ENCODE measurements at places on chromosomes 5 and 9.

DNA sequence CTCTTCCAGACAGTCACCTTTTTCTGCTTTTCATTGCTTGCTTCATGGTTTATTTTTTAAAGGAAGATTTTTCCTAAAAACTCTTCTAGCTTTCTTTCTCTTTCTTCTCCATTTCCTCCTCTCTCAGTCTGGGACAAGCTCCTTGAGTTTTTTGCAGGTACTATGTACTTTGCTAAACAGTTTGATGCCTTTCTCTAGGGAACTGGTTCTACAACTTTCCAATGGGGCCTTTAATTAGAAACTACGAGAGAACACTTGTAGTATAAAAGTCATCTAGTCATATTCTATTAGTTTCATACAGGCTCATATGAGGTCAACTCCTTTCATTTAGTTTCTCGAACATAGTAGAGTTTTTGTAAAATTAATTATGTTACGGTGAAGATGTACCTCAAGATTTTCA is 189.6 kb downstream of the DOCK8 start:
- DNase-seq, result no peak

- DNase-seq, result no peak
These were observed 48.1 kb downstream of the CFAP90 start for GRCh38 chr5:7802855-7803254.

DNA sequence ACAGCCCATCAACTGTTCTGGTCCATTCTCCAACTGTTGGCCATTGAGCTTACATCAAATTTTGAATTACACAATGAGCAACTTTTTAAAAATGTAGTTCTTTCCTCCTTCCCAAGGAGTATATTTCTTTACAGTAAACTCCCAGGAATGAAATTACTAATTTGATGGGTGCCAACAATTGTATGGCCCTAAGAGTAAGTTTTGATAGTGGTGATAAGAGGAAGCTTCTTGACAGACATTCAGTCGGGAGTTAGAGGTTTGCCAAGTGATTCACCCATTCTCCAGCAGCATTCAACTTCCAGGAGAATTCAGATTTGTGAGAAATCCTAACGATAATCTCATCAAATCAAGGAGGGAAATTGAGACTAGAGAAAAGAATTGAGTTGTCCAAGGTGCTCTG is 579.9 kb downstream of the ACTL7B start:
- no peak for DNase-seq

DNA sequence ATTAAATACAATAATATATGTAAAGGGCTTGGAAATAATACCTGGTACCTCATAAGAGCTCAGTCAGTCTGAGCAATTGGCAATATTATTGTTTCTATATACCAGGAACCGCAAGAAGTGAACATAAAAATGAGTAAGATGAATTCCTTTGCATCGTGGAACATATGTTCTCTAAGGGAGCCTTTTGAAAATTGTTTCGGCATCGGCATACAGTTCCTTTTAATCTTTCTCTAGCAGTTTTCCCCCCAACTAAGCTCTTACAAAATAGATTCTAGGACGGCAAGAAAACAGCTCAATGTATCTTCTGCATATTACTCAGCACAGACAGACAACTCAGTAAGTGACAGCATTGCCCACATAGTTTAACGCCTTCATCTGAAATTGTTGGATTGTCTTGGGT is 426.6 kb upstream of the WWC1 start:
- no peak for DNase-seq

DNA sequence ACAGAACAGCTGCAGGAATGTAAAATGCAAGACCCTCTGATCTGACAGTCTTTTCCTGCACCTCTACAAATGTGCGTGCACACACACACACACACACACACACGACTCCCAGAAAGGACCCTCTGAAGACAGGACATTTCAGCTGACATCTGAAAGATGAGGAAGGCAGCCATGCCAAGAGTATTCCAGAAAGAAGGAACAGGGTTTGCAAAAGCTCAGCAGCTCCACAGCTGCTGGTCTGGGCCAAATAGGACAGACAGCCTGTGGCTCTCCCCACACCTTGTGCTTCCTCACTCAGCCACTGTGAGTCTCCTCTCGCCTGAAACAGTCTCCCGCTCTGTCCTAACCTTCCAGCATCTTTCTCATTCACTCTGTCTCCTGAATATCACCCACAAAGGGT is 189.0 kb downstream of the PALM2AKAP2 start:
- no peak for DNase-seq

DNA sequence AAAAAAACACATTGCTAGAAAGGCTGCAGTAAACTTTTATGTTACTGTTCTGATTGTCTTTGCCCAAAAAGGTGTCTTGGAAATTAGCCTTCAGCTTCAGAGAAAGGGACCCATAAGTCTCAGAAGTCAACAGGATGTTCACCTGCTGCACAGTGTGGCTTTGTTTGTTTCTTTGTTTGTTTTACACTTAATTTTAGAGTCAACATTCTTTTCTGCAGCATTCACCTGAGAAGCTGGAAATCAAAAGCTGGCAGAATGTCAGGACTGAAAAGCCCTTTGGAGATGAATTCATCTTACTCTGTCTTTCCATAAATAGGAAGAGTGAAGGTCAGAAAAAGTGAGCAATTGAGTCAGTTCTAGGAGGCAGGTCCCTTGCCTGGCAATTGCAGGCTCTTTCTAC is 170.0 kb downstream of the PAPPA start:
- DNase-seq, result no peak

- no peak for DNase-seq
These were observed 244.7 kb downstream of the NPR3 start for GRCh38 chr5:32955814-32956213.

- no peak for DNase-seq
These were observed 125.2 kb downstream of the EDIL3 start for GRCh38 chr5:84259283-84260045.

- DNase-seq, result no peak
These were observed 10.2 kb downstream of the SLC6A18 start for GRCh38 chr5:1235379-1235778.

DNA sequence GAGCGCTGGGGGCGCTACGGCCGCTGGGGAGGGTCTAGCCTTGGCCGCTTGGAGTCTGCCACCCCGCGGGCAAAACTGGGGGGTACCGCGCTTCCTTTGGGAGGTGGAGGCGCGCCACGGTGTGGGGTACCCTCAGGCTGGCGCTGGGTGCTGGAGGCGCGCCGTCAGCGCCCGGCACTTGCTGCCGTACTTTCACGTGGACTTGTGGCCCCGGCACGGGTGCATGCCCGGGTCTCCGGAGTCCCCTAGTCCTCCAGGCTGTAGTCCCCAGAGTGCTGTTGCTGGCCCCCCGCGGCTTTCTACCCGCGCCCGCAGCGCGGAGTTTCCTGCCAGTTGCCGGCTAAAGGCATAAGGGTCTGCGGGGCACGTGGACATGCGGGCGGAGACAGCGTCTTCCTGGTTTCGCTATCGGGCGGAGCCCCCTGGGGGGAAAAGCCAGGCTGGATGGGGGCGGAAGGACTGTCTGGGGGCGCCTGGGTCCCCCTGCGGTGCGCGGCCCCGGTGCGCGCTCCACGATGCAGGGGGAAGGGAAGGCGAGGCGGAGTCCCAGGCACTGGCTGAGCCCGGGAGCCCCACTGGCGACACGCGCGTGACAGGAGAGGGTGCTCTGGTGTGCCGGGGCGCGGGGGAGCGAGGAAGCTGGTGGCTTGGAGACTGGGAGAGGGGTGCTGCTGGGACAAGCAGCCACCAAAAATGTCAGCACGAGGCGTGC is 666 bp downstream of the PPARGC1B start:
- DNase-seq, result no peak

GRCh38 chr5:128850049-128850448 is 115.2 kb upstream of the SLC27A6 start:
- DNase-seq, result no peak

DNA sequence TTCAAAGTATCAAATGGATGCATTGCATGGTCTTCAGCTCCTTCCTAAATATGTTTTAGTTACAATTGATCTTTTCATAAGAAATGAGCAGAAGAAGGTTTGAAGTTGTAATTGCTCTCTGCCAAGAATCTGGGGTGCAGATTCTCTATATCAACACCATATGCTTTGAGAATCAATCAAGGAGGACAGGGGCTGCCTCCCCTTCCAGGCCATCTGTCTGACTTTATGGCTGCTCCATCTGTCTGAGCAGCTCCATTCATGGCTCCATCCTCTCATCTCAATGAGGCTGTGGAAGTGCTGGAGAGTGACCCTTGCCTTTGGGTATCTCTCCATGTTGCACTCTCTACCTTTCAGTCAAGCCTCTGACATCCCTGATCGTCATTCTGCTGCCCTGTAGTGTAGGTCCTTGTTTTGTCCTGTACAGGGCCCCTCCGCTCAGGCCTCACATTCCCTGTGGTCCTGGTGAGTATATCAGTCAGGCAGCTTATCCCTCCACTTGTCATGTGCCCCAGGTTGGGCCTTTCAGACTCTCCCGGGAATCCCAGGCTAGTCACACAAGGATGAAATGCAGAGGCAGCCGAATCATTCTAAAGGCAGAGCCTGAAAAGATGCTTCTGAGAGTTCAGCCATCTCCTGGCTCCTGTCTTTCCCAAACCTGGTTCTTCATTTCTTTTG is 14.0 kb upstream of the SV2C start:
- no peak for DNase-seq

GRCh38 chr9:92160786-92161185 is 45.6 kb upstream of the SPTLC1 start:
- DNase-seq, result no peak

- no peak for DNase-seq
These were observed 721.3 kb upstream of the SEMA6A start for GRCh38 chr5:117295941-117296340.

DNA sequence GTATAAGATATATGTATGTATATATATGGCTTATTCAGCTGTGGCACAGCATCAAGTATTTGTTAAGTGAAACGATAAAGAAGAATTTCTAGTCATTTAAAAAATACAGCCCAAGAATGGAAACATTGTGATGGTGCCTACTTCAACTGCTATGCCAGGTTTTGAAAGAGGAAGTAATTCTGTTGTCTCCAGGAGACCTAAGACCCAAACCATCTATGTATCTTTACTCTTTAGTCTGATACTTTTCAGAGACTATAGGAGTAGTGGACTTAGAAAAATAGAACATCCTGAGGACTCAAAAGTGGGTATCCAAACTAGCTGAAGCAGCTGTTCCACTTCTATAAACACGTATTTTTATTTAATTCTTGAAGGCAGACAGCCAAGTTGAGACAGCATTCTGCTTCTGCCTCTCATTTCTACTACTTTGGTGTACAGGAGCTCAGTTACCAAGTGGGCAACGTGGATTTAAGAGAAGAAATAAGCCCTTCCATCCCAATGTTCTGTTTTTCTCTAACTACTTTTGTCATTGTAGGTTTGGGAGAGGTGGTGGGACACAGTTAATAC is 110.7 kb downstream of the RPS23 start:
- DNase-seq, result no peak

DNA sequence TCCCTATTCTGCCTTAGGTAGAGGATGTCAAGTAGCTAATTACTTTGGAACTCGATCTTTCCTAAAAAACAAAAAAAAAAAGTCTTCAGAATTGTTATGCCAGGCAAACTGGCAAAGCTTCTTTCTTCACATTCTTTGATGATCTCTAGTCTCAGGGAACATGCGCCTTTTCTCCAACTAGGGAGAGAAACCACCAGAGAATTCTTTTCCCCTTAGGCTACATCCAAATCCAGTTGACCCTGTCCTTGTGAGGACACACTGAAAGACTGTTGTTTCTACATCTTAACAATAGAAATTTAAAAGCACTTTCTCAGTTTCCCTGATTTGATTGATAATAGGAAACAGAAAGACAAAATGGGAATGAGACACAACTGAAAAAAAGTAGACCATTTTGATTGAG is 94.7 kb upstream of the ITGA2 start:
- DNase-seq, result no peak

- no peak for DNase-seq
These were observed 11.5 kb upstream of the FAM120AOS start for GRCh38 chr9:93464876-93465275.

DNA sequence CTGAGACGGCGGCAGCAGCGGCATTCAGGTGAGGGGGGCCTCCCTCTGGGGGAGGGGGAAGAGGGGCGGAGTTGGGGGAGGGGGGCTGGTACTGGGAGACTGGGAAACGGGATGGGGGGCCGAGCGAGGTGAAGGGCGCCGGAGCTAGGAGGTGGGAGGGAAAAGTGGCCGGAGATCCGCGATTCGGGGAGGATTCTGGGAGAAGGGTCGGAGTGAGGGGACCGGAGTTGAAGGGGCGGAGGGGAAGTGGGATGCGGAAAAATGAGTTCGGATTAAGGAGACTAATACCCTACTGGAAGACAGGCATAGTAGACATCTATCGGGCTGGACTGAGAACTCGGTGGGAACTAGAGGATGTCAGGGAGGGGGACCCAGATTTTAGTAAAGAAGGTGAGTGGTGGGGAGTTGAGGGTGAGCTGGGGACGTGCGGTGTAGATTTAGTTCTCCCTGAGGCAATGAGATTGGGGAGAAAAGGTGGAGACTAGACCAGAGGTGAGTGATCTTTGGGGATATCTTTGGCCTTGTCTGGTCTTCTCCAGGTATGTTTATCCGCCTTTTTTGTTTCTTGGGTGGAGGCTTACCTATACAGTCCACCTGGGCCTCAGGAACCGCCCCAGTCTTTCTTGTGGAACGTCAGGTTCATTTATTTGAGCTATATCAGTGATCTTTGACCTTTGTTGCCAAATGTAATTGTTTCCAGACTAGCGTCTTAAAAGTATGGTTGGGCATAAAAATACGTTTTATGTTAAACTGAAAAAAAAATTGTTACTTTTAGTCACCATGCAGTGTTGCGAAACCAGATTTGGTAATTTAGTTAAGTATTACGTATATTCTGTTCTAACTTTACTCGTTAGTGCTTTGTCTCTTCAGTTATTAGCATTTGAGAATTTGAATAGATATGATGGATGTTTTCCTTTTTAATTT is 632 bp downstream of the UBAP1 start:
- no peak for DNase-seq

GRCh38 chr5:31898036-31898632 is 259.2 kb downstream of the PDZD2 start:
- DNase-seq, result no peak

- DNase-seq, result no peak
These were observed 22.3 kb downstream of the NTNG2 start for GRCh38 chr9:132184124-132184523.

DNA sequence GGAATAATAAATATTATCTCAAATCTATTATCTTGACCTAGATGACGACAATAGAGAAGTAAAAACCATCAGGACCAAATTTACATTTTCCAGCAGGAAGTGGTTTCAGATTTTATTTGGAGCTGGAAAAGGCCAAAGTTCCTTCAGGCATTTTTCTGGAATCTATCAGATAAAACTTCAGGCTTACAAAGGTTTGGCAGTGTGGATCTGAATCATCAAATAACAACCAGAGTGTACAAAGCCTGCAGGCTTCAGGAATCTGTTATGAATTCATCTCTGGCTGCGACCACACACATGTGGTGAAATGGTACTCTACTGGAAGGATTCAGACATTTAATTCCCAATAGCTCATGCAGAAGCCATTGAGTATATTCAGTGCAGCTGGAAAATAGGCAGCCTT is 726.4 kb upstream of the GRAMD2B start:
- DNase-seq, result no peak

DNA sequence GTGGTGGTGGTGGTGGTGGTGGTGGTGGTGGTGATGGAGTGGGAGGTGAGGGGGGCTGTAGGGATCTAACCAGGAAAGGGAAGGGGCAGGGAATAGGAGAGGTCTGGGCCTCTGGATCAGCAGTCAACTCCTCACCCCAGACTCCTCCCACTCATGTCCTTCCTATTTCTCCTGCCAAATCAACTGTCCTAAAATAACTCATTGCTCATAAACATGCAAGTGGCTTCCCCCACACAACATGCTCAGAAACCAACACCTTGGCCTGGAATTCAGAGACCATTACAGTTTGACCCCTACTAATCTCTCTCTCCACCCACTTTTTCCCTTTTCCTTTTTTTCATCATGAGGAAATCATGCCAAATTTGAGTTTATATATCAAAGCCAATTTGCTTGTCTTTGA is 8.4 kb upstream of the FSD1L start:
- DNase-seq, result no peak
